ENCODE measurements at places on chromosomes 4 and X.

- DNase-seq = no peak
Measured at GRCh38 chr4:7828011-7828720, 111.5 kb downstream of the AFAP1 start.

- DNase-seq = peak; percentile 41
Measured at GRCh38 chrX:14032406-14032805, 2.7 kb upstream of the GEMIN8 start.

DNA sequence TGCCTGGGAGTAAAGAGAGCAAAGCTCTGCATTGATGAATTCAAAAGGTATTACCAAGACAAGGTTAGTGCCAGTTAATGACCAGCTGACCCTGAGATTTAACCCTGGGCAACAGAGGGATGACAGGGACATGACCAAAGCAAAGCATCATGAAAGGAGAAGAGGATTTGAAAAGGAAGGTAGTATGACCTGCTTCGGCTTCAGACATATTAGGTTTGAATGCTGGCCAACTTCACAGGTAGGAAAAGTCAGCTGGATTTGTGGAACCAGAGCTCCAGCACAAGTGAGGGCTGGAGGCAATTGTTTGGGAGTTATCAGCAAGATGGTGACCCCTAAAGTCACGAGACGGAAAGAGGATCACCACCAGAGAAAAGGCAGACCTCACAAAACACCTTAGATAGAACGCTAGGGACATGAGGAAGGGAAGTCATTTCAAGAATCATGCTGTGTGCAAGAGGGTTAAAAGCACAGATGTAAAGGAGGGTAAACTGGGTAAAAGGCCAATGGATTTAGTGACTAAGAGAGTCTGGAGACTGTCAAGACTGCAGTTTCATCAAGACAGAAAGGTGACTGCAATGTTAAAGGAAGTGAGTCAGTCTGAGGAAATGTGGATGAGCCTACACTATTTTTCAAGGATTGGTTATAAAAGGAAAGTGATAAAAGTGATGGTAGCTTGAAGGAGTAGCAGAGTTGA, 45.6 kb downstream of the SH3RF1 start:
- no peak for DNase-seq

GRCh38 chrX:42686706-42687105, 91.3 kb downstream of the PPP1R2C start:
- DNase-seq = no peak

- no peak for DNase-seq
Measured at GRCh38 chr4:80094191-80094590, 21.2 kb upstream of the ANTXR2 start.

DNA sequence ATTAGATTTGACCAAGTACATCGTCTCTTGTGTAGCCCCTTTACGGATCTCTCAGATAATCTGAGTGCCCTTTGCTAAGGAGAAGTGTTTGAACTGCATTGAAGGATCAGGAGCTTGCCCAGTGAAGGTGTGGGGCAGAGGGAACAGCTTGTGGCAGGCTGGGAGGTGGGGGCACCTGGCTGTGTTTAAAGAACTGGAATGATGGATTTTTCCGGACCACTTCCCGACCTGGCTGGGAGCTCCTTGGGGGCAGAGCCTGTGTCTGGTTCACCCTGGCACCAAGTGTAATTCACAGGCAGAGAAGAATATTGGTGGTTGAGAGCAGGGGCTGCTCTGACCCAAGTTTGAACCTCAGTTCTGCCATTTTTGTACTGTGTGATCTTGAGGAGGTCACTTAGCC, 18.5 kb downstream of the TBC1D14 start:
- no peak for DNase-seq

DNA sequence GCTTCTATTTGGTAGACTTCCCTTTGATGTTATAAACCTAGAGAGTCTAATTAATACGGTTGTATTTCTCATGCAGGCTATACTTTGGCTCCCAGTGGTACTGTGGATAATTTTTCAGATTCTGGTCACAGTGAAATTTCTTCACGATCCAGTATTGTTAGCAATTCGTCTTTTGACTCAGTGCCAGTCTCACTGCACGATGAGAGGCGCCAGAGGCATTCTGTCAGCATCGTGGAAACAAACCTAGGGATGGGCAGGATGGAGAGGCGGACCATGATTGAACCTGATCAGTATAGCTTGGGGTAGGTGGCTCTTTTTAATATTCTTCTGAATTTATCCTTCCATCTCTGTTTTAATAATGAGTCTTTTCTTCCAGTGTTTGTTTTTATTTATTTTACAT, 249.7 kb downstream of the RAPGEF2 start:
- no peak for DNase-seq

GRCh38 chrX:85326234-85327059, 53.0 kb downstream of the POF1B start:
- no peak for DNase-seq

DNA sequence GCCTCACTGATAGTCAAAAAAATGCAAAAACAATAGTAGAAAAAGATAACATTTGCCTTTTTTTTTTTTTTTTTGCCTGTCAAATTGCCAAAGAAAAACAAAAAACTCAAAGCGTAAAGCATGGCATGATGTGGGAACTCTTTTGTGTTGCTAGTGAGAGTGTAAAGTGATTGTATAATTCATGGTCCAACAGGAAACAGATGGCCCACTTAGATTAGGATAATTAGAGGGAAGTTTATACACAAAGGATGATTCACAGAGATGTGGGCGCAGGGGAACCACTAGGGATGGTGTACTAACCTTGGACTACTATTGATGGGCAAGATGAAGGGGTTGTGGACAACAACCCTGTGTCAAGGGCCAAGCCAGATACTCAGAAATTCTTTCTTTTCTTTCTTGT, 16.4 kb downstream of the MCUB start:
- no peak for DNase-seq

DNA sequence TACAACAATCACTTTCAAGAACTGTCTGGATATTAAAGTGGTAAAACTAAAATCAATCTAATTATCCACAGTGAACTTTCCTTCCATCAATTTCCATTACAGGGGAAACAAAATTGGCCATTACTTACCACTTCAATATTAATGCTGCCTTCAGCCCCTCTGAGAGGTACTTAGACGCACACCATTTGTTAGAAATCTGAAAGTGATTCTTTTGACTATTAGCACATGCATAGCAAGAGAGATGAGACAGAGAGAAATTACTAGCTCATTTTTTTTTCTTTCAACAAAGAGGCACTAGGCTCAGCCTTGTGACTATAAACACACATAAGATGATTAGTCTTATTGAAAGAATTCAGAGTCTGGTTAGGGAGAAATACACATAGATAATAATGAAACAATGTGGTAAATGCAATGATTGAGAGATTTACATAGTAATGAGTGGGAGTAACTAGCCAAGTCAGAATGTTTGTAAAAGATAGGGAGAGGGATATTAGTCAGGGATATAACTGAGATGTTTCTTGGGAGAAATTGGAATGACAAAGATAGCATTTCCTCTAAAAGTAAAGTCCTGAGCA, 93.3 kb downstream of the YIPF7 start:
- DNase-seq = no peak

GRCh38 chr4:4269331-4269731, 20.6 kb downstream of the LYAR start:
- DNase-seq = no peak

DNA sequence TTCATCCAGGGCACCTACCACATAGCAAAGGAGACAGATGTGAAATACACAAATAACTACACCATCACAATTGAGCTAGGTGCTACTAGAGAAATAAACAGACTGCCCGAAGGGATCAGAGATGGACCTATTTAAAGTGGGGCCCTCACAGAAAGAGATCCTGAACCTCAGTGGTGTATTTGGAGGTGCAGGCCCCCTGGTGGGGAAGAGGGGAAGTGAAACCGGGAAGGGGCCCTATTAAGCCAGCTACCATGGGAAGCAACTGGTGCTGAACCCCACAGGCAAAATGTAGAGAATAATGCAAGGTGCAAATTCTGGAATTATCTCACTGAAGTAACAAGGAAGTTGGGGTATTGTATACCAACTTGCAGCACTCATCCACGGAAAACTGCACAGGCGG, 78.6 kb upstream of the FAM9A start:
- no peak for DNase-seq

Data from NCI-H446 (cell line).